ENCODE measurements at places on chromosomes 6 and 20.

DNA sequence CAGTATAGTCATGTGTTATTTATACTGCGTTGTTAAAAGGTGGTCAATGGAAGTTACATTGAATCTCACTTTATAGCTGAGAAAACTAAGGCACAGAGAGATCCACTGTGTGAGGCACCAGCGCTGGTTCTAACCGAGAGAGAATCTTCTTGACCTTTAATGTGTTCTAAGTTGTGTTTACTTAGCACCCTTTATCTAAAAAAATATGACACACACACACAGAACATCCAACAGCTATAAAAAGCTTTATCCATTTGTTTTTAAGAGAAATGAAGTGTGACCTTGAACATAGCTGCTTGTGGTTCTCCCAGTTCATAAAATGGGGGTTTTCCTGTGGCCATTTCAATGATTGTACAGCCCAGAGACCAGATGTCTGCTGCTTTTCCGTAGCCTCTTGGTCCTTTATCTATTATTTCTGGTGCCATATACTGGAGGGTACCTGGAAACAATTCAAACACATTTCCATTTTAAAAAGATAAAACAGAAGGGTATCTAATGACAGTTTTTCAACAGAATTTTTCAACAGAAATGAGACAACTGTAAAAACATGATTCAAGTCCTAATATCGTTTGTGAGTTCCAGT is 54.8 kb upstream of the MAP7 start:
- DNase-seq = no peak

- DNase-seq = no peak
Observed at GRCh38 chr20:47775841-47776240, 9.4 kb downstream of the SULF2 start.

GRCh38 chr6:10510592-10511367 is 10.4 kb upstream of the GCNT2 start:
- DNase-seq = no peak

DNA sequence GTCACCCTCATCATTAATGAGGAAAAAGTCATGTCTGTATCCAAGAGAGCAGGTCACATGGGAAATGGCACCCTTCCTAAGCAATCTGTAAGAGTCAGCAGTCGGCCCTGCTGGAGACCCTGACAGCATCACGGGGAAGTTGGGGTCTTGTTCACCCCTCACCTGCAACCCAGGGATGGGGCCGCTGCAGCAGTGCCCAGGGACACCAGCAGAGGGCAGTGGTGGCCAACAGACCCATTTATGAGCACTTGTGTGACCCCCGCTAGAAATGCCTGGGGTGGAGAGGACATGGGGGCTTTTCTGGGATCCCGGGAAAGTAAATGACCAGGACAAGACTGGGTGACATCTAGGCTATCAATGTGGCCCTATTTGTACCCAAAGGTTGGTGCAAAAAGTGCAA is 35.9 kb downstream of the ANKRD60 start:
- peak; percentile 14 for DNase-seq

- DNase-seq = no peak
Observed at GRCh38 chr20:40562031-40562430, 127.0 kb downstream of the MAFB start.

GRCh38 chr6:122407712-122408111 is 8.3 kb downstream of the HSF2 start:
- no peak for DNase-seq

DNA sequence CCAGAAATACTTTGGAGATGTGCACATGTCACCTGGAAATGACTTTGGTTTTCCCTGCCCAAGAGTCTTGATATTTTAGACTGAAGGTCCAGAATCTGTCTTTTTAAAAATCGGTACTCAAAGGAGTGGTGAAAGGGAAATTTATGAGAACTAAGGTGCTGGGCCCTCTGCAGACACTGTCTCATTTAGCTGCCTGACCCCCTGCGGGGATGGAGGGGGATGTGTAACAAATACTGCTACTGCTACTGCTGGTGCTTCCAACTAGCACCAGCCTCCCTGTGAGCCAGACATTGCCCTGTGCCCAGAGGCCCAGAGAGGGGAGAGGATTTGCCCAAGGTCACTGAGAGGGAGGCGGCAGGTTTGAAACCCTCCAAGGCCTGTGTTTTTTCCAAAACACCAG is 7.0 kb downstream of the SCRT2 start:
- no peak for DNase-seq

DNA sequence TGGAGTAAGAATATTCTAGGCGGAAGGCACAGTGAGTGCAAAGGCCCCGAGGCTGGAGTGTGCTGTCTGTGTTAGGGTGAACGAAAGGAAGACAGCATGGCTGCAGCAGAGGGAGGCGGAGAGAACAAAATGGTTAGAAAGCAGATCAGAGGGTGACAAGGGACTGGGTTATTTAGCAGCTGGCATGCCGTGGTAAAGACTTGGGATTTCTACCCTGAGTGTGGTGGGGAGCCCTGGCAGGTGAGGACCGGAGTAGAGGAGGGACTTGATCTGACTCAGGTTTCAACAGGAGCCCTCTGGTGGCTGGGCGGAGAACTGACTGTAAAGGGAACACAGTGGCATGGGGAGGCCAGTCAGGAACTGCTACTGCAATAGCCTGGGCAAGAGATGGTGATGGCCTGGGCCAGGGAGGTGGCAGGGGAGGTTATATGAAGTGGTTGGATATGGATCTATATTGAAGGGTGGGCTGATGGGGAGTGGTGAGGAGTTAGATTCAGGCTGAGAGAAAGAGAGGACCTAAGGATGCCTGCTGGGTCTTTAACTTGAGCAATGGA is 38.0 kb downstream of the PIM1 start:
- peak; percentile 90 for DNase-seq

DNA sequence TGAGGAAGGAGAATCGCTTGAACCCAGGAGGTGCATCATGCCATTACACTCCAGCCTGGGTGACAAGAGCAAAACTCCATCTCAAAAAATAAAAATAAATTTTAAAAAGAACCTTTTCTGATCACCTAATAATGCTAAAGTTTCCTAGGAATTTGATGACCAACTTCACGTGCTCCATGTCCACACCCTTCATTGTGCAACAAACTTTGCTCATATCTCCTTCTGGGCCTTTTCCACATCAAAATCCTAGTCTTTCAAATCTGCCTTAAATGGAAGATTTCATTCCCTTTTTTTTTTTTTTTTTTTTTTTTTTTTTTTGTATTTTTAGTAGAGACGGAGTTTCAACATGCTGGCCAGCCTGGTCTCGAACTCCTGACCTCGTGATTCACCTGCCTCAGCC is 112.5 kb upstream of the LOC128125822 start:
- no peak for DNase-seq

Data from CD4-positive, alpha-beta T cell treated with Interleukin-6 at 100 ng/mL for 8 hours (primary cell).